ENCODE measurements at places on chromosomes 7 and 10. TPM values are rescaled to one million over a fixed set of nuclear protein-coding genes. Genes with fewer than 3 reads are reported as not detected.

DNA sequence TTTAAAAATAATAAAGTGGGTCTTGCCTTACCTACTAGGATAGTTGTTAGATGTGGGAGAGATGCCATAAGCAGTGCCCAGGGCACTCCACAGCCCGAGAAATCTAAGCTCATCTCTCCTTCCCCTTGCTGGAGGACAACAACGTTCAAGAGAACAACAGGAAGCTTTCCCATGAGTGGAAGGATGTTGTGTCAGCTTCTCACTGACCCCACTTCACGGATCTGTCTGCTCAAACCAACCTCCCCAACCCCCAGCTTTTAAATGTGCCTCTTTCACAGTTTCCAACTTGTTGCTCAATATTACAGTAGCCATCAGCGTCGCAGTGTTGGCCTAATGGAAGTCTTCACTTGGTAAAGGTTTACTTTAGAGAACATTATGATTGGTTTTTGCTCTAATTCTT, 72.1 kb downstream of the PTPRE start:
- no peak for DNase-seq

DNA sequence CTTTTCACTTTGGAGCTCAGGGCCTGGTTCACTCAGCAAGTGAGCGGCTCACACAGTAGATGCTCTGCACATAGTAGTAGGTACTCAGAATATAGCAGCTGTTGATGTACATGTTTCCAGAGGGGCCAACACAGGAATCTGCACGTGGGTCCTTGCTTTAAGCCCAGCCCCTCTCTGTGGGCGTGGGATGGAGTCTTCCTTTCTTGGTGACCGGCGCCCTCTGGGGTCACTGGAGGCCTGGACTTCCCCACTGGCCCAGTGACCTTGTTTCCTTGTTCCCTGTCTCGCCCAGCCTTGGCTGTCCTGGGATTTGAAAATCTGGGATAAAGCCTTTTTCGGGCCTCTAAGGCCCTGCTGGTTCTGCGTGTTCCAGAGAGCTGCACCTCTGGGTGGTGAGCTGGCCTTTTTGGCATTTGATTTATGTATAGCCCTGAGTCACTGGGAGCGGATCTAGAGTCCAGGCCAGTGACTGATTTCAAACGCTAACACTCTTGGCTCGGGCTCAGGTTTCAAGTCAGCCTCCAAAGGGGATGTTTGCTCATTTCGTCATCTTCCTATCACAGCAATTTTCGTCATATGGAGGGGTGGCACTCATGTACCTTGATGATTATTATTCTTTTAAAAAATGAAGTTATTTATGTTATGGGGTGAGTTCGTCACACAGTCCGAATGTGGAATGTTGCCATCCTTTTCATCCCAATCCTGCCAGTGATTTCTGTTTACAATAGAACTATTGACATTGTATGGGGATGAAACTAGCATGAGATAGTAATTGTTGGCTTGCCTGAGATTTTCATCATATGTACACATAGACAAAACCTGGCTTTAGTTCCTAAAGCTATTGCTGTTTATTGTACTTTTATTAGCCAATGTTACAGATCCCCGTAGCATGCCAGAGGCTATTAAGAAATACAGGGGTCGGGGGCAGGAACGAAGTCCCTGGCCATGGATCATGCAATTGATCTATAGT, 65.5 kb downstream of the CUX1 start:
- peak; percentile 95 for DNase-seq

DNA sequence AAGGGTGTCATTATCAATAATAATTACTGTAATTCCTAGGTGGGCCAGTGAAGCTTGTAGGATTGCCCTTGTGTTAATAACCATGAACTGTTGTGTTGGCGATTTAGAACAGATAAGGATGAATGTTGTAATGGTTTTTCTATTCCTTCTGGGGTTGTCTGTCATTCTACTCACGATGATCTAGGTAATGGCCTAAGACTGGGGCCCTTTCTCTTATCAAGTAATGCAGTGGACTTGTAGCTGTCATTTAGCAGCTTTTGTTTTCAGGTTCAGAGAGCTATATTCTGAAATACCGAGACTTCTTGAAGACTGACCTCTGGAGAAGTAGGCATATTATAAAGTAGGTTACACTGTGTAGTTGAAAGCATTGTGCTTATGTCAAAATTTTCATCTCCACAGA, 110.2 kb downstream of the TAF3 start:
- DNase-seq, result no peak

- no peak for DNase-seq
These were observed 90.0 kb upstream of the ADRB1 start for GRCh38 chr10:113953505-113954272.

DNA sequence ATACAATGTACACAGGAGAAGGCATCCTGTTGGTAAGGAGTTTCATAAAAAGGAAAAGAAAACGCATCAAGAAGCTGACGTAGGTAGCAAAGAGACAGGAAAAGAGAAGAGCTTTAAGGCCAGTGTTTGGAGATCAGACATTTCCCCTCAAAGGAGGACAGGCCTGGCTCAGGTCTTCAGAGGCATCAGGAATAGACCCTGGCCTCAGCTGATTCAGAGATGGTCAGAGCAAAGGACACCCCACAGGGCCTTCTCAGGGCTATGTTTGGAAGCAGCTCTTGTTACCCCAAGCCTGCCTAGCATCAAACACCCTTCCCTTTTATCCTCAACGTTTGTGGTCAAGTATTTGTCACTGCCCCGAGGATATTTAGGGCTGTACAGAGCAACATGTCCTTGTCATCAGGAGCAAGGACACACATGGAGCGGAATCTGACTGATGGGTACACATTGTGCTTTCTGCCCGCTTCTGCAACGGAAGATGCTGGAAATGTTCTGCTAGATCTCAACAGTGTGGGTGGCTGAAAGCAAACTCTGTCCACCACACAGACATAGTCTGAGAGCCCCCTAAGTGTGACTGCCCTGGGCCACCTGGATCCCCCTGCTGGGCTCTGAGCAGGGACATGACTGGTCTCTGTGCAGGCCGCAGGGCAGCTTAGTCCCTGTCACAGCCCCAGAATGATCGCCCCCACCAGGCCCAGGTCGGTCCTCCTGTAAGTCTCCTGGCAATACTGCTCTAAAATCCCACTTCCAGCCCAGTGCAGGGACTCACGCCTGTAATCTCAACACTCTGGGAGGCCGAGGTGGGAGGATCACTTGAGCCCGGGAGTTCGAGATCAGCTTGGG, 1.0 kb upstream of the ZDHHC4 start:
- DNase-seq, result no peak

- no peak for DNase-seq
These were observed 23.5 kb upstream of the EIF5AL1 start for GRCh38 chr10:79488870-79489269.

DNA sequence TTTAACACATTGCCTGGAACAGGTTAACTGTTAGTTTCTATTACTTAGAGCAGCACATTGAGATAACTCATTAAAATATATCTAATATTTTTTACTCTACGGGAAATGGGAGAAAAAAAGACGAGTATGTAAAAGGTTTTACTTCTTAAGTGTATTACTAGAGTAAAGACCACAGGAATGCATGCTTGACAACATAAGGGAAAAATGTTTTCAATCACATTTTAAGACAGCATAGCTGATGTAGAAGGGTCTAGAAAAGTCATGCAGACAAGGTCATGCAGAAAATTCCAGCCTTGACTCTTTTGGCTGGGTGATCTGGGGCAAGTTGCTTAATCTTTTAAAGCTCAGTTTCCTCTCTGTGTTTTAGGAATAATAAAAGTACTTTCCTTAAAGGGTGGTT, 806.2 kb downstream of the CNTNAP2 start:
- DNase-seq, result no peak

DNA sequence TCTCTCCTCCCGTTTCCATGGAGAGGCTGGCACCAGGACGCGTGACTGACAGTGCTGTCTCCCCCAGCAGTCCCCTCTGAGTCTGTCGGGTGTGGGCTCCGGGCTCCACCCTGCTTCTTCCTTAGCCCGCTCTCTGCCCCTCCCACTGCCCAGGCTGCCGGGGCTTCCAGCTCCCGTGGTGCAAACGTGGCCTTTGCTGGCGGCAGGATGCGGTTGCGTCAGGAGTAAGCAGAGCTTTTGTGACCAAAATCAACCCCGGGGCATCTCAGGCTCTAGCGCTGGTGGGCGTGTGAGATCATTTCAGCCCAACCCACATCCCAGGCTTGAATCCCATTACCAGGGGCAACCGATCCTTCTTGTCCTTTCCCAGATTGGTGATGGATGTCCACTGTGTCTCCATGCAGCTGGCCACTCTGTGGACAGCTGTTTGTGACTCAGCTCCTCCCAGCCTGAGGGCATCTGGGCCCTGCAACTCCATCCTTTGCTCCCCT, 28.2 kb downstream of the PTPRE start:
- DNase-seq, result no peak

DNA sequence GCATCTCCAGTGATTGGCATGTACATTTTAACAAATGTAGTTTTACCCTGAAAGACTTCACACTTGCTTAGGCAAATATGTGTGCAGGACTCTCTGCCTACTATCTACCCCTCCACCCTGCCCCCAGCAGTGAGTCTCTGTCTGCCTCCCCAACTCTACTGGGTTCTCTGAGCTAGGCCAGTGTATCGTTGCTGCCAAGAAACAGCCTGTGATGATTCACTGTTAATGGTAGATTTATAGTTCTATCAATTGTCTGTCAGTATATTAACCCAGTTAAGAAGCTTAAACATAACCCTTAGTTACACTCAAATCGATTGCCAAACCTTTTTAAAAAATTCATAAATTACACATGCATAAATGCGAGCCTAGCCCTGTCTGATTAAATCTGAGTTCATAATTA, 137.0 kb downstream of the SND1 start:
- no peak for DNase-seq

DNA sequence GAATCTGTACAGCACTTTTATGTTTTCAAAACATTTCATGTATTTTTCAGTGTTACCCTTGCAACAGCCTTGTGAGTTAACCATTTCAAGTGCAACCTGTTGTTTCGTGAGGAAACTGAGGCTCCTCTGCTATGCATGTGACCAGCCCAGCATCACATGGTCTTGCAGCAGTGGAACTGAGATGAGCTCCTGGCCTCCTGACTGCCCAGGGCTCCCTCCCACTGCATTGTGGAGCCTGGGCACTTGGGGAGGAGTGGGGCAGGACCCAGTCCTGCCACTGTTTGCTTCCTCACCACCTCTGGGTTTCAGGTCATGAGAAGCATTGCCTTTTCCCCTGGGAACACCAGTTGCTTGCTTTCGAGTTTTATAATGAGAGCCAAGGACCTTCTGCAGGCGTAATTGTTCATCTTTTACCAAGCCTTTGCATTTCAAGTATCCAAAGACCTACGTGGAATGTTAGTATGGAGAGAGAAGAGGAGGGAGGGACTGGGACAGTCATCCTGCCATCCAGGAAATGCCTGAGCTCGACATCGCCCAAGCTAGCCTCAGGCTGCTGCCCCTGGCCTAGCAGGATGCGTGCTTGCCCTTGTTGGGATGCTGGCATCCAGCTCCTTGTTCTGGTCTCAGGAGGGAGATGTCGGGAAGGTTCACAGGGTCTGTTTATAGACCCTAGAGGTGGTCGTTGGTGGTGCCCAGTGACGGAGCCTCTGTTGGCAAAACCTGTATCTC, 32.3 kb upstream of the BHLHA15 start:
- no peak for DNase-seq

GRCh38 chr10:129398711-129399141, 68.3 kb upstream of the MGMT start:
- no peak for DNase-seq

DNA sequence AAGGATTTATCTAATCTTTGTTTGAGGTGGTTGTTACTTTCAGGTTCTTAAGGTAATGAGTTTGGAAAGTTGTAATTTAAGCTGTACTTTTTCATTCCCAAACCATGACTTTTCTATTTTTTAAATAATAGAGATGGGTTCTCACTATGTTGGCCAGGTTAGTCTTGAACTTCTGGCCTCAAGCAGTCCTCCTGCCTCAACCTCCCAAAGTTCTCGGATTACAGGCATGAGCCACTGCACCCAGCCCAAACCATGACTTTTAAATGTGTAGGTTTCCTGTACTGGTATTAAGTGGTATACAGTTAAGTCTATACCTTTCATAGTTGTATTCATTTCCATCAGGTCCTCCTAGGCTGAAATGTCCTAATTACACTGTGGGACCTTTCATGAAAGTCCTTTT, 10.4 kb downstream of the INPP5F start:
- DNase-seq, result no peak

DNA sequence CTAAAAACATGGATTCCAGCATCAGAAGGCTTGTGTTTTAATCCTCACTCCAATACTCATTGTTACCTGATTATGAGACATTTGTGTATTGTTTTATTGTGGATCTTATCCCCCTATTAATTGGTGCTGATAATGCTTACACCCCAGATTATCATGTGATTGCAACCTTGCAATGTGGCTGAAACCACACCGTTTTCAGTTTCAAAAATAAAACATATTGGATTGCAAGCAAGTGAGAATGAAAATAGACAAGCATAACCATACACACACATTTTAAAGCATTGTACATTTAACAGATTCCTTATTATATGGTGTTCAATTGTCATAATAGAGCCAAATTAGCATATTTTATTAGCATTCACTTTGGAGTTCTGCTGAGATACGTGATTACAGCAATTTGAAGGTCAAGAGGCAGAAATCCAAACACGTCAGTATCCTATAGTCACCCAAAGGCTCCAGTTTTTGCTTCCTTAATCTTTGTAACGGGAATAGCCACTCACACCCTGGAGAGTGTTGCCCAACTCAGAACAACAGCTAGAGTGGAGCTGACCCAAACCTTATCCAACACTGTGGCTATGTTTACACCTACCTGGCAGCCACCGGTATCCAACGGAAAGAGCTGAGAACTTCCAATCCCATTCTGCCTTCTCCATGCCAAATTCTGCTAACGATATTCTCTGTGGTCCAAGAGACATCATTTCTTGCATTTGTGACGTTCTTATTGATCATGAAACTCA, 317.1 kb upstream of the KLF6 start:
- DNase-seq, result no peak

GRCh38 chr10:32315424-32315823, 31.5 kb downstream of the EPC1 start:
- DNase-seq, result no peak

- no peak for DNase-seq
These were observed 214.8 kb downstream of the CNTNAP2 start for GRCh38 chr7:146331369-146331768.

DNA sequence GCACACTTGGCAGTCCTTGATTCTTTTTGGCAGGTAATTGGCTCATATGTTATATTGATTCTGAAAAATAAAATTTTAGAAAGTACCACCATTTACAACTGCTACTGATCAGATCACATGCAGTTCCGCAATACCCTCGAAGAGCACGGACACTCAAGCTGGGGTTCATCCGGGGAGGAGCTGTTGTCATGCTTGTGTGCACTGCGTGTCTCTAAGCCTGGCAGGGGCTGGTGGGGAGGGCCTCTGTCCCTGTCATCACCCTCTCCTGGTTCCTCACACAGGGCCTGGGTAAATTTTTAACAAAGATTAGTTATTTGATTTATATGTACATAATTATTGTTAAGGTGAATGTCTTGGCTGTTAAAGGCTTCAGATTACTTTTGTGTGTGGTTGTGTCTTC, 45.2 kb downstream of the TRRAP start:
- DNase-seq, result no peak

DNA sequence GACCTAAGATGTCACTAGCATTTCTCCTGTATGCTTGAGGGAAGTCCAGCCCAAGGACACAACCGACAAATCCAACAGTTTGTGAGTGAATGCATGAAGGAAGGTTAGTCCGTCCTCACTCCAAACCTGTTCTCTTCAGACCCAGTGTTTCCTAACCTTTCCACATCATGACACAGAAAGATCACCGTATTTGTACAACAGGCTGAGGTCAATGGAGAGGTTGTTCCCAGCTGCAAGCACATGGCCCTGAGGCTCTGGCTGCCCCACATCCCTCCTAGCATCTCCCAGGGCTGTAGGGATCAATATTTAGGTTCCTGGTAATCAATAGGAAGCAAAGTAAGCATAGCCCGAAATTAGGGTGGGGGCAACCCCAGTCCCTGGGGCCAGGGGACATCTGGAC, 227.9 kb downstream of the PLXNA4 start:
- no peak for DNase-seq

TRIM73 gene
- total RNA-seq, result 0.71 TPM

NKX2-3 gene
- 0.19 TPM for total RNA-seq

CPVL gene
- 8.0 TPM for total RNA-seq
